ENCODE measurements at places on chromosomes 11 and 22. TPM values are rescaled to one million over a fixed set of nuclear protein-coding genes. Genes with fewer than 3 reads are reported as not detected.

GRCh38 chr22:30649430-30650007 is 13.9 kb downstream of the SLC35E4 start:
- no peaks in the 10 kb centered on the region for H3K27me3 ChIP-seq
- DNase-seq, result peak; percentile 28
- H3K36me3 ChIP-seq, result no peaks in the 10 kb centered on the region
- H3K4me1 ChIP-seq, result no peaks in the 10 kb centered on the region
- H3K27ac ChIP-seq, result no peak overlapping the region
- no peak overlapping the region for H3K4me3 ChIP-seq

- no peaks in the 10 kb centered on the region for H3K4me1 ChIP-seq
- 0 out of 2 replicates have a peak, but pooled peaks cover 7% of the 10 kb centered on the region for H3K27me3 ChIP-seq
- no peaks in the 10 kb centered on the region for H3K36me3 ChIP-seq
- DNase-seq, result no peak
- no peak within 1 kb of the TSS for H3K27ac ChIP-seq
These were observed at the start of gene ALDH3B2 for GRCh38 chr11:67674442-67674871. ALDH3B2 (minus strand) TSS chr11:67674623; CDS start chr11:67666935, 7,688 bp downstream.

Gene OR52H1
- total RNA-seq, result not detected

- no peaks in the 10 kb centered on the region for H3K4me1 ChIP-seq
- DNase-seq, result peak; percentile 4
- H3K4me3 ChIP-seq, result no peak overlapping the region
- H3K27me3 ChIP-seq, result no peaks in the 10 kb centered on the region
- H3K36me3 ChIP-seq, result no peaks in the 10 kb centered on the region
- no peak overlapping the region for H3K27ac ChIP-seq
These were observed 27.4 kb upstream of the MUC15 start for GRCh38 chr11:26599425-26599824.

- no peak overlapping the region for H3K27ac ChIP-seq
- no peaks in the 10 kb centered on the region for H3K4me1 ChIP-seq
- peaks cover 77% of the 10 kb centered on the region for H3K36me3 ChIP-seq
- DNase-seq, result no peak
- H3K27me3 ChIP-seq, result no peaks in the 10 kb centered on the region
- no peak overlapping the region for H3K4me3 ChIP-seq
These were observed 36.7 kb downstream of the DRG1 start for GRCh38 chr22:31436132-31436531.

GRCh38 chr11:14089690-14090462 is 127.4 kb downstream of the SPON1 start:
- H3K27ac ChIP-seq, result no peak overlapping the region
- H3K27me3 ChIP-seq, result no peaks in the 10 kb centered on the region
- no peak for DNase-seq
- H3K4me3 ChIP-seq, result no peak overlapping the region
- H3K36me3 ChIP-seq, result no peaks in the 10 kb centered on the region

GRCh38 chr11:13140873-13141655 is 131.9 kb downstream of the RASSF10 start:
- no peak overlapping the region for H3K4me3 ChIP-seq
- no peaks in the 10 kb centered on the region for H3K27me3 ChIP-seq
- peak overlapping the region; percentile 80 for H3K27ac ChIP-seq
- peak; percentile 85 for DNase-seq
- H3K36me3 ChIP-seq, result no peaks in the 10 kb centered on the region
- peaks cover 39% of the 10 kb centered on the region for H3K4me1 ChIP-seq

All from SJCRH30 (cell line).